ENCODE measurements at places on chromosomes 4 and X.

DNA sequence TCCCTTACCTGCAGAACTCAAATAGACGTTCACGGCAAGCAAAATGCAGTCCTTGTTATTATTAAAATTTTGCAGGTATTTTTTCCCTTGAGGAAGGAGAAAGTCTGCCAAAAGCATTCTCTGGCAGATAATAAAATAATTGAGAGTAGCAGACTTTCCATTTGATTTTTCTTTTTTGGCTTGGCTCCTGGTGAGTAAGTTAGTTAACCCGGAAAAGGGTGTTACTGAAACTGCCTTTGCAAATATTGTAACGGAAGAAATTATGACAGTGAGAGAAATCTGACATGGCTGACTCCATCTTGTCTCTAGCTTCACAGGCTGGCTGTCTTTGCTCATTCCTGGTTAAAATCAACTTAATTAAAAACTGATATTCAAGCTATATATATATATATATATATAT, 100.5 kb downstream of the GPR143 start:
- DNase-seq = no peak

- no peak for DNase-seq
These were observed 43.3 kb downstream of the HOPX start for GRCh38 chr4:56637791-56638190.

DNA sequence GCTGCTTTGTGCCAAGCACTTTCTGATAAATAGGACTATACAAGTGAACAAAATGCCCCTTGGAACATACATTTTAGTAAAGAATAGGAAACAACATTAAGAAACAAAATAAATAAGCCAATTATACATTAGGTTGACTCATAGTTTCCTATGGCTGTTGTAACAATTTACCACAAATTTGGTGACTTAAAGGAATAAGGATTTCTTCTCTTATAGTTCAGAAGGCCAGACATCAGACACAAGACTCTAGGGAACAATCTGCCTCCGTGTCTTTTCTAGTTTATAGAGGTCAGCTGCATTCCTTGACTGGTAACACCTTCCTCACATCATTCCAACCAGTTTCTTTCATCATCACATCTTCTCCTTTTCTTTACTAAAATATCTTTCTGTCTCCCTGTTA, 235.9 kb upstream of the PCDH18 start:
- no peak for DNase-seq

DNA sequence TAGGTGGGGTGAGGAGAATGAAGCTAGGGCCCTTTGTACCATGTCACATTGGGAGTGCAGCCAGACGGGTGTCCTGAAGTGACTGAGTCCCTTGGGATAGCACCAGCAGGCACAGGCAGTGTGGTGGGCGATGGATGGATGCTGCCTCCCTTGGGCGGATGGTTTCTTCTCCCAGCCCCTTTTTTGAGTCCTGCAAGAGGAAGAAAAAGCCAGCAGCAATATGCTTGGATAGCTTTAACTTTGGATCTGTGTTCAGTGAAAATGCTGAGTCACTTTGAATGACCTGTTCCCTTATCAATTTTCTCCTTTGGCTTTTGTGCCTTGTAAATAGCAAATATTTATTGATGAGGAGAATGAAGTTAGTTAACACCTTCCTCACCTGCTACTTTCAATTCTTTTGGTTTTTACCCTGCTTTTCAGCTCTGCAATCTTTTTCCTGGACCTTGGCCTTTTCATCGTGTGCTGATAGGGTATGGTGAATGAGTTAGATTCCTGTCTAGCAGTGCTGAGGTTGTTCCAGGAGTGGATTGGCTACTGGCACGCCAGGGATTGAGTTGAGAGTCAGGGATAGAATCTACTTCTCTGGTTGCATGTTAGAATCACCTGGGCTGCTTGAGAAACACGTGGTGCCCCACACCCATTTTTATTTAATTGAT, 10.2 kb downstream of the DCUN1D4 start:
- no peak for DNase-seq

- no peak for DNase-seq
These were observed 536.3 kb downstream of the INPP4B start for GRCh38 chr4:142309772-142310171.

GRCh38 chrX:46754036-46754435, 4.9 kb downstream of the SLC9A7 start:
- no peak for DNase-seq

GRCh38 chr4:35138449-35138848, 1105.9 kb downstream of the ARAP2 start:
- DNase-seq = no peak

DNA sequence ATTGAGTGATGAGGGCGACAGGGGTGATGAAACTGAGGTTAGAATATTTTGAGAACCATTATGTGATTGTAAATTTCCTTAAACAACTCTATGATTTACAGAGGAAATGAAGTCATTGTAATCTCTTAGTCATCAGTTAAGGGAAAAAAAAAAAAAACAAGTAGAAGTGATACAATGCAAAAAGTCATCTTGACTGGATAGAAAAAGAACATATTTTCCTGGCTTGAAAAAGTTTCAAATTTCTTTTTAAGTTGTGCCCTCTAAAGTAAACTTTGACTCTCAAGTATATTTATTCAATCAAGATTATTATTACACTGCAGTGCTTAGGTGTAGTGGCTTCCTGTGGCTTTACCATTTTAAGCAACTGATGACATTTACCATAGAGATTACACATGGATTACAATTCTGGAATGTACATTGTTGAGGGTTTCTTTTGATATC, 40.6 kb downstream of the GABRB1 start:
- no peak for DNase-seq

- DNase-seq = no peak
These were observed 66.5 kb upstream of the IL1RAPL1 start for GRCh38 chrX:28520786-28521185.

DNA sequence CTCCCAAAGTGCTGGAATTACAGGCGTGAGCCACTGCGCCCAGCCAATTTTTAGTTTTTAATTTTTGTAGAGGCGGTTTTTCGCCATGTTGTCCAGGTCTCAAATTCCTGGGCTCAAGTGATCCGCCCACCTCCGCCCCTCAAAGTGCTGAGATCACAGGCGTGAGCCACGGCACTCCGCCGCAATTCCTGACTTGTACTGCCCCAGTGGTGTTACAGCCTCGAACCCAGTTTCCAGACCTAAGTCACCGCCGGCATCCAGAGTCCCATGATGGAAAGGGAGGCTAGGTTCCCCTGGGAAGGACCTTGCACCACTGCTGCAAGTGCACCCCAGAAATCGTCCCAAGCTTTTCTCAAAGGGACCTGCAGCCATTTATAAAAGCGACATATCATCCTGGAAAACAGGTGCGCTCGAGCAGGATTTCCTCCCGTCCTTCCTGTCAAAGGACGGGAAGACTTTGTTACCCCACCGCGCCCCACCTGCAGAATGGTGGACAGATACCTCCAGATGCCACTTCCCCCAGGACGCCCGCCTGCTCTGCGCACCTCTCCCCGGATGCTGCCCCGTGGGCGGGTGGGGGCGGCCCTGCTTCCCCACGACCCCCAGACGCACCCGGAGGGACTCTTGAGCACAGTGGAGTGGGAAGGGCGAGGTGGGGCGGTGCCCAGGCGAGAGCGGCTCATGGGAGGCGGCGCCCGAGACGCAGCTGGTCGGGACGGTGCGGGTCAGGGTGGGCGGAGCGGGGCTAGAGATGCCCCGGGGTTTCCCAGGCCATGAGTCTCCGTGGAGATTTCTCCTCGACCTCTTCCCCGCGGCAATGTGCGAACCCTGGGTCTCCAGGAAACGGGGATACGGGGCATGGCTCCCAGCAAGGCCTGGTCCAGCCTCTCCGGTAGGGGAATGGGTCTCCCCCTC, 947 bp upstream of the RPL10 start:
- no peak for DNase-seq

DNA sequence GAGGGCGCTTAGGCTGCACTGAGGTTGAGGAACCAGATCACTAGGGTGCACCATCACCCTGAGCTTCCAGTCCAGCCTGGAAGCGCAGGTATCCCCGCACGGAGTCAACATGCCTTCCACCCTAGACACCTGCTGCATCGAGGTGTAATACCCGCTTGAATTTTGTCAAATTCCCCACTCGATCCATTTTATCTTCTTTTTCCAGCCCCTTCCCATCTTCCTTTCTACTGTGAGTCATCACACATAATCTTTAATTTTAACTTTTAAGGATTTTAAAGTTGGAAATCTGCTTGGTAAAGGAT, 821 bp downstream of the PLK4 start:
- no peak for DNase-seq

- no peak for DNase-seq
These were observed 222.5 kb downstream of the MGST2 start for GRCh38 chr4:139887962-139888735.
